ENCODE measurements at places on chromosomes 4 and X.
A peak's percentile ranks its signal among the peaks of the same experiment; 100 is the strongest.

- no peak for DNase-seq
These were observed 13.9 kb downstream of the ACOT9 start for GRCh38 chrX:23729214-23729613.

DNA sequence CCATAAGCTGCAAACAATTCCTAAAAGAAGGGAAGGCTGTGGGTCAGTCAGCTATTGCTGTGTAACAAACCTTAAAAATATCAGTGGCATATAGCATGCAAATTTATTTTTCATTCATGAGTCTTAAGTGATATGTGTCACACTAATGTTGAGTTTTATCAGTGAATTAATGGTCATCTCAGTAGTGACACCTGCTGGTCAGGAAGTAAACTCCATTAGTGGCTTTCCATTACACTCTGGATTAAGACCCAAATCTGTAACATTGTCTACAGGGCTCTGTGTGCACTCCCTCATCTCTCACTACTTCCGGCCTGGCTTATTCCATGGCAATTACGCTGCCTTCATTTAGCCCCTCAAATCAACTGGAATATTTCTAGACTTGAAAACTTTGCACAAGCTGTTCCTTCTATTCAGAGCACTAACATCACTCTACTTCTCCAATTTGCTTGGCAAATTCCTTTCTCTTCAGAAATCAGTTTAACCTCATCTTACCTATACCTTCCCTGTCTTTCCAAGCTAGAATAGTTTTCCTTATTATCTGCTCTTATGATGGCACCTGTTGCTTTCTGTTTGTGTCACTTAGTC, 217.3 kb upstream of the TAPT1 start:
- DNase-seq = no peak

- no peak for DNase-seq
These were observed 8.3 kb downstream of the GPR143 start for GRCh38 chrX:9757366-9757765.

- peak; percentile 43 for DNase-seq
These were observed 25.7 kb upstream of the SHISA3 start for GRCh38 chr4:42371305-42372252.

- peak; percentile 59 for DNase-seq
These were observed 716 bp downstream of the KIT start for GRCh38 chr4:54658252-54659093.

GRCh38 chr4:41784191-41784979, 35.9 kb upstream of the PHOX2B start:
- DNase-seq = peak; percentile 58

- peak; percentile 4 for DNase-seq
These were observed 150.6 kb upstream of the MBNL3 start for GRCh38 chrX:132639446-132639845.

DNA sequence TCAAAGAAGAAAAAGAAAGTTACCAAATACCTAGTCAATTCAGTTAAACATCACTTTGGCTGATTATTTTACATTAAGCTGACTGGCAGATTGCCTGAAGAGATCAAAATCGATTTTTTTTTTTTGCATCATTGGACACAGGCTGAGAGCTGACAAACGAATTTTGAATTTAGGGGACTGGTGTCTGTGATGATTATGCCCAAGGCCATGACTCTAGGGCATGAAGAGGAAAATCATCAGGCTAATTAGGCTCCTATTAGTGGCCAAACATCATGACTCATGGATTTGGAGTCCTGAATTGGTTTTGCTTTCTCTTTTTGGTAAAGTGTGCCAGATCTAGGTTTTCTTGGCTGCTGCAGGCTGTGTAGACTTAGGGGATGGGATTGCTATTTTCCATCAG, 829.3 kb upstream of the LCORL start:
- no peak for DNase-seq

DNA sequence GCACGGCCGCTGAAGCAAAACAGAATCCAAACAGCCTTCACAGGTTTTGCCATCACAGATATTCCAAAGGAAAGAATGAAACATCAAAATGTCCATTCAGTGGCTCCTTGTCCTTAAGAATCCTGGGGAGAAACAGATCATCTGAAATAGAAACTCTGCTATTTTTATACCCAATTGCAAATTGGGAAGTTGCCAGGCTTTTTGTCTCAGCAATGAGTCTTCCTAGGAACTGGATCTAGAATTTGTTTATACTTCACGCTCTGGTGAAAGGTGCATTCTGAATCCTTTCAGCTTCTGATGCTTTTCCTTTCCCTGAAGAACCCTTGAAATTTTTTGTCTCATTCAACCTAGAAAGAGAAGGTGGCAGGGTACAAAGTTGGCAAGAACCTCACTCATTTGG, 218.9 kb downstream of the FBXW7 start:
- DNase-seq = no peak
